Tibial artery (tissue), 4 donors: ENCODE measurements at places on chromosomes 7 and 10.

- H3K4me1 ChIP-seq: peaks cover 9% of the 10 kb centered on the region
- DNase-seq: no peak
- H3K36me3 ChIP-seq: peaks cover 4% of the 10 kb centered on the region
- no peak overlapping the region for H3K27ac ChIP-seq
- no peaks in the 10 kb centered on the region for H3K27me3 ChIP-seq
- H3K4me3 ChIP-seq: no peak overlapping the region
Measured at GRCh38 chr7:76354981-76355730, 3.6 kb downstream of the YWHAG start.

DNA sequence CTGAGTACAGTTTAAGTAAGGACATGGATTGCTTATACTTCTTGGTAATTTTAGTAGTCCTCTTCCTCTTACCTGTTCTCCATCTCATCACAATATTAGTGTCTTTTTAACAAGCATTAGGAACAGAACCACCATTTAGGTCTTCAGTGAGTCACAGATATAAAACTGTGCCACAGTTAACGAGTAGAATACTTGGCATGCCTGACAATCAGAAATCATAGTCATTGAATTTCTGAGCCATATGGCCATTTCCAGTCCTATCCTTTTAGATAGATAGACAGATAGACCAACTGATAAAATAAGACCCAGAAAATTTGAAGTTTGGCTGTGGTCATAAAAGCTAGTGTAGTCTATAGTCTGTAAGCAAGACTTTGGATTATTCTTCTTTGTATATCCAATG is 71.1 kb downstream of the GBF1 start:
- DNase-seq: no peak
- no peak overlapping the region for H3K4me3 ChIP-seq
- no peaks in the 10 kb centered on the region for H3K36me3 ChIP-seq

- no peak overlapping the region for H3K4me3 ChIP-seq
- H3K4me1 ChIP-seq: peaks cover 10% of the 10 kb centered on the region
- no peak overlapping the region for H3K27ac ChIP-seq
- H3K27me3 ChIP-seq: peaks cover 57% of the 10 kb centered on the region
- H3K36me3 ChIP-seq: no peaks in the 10 kb centered on the region
Measured at GRCh38 chr7:54545241-54545563, 3.0 kb downstream of the VSTM2A start.

DNA sequence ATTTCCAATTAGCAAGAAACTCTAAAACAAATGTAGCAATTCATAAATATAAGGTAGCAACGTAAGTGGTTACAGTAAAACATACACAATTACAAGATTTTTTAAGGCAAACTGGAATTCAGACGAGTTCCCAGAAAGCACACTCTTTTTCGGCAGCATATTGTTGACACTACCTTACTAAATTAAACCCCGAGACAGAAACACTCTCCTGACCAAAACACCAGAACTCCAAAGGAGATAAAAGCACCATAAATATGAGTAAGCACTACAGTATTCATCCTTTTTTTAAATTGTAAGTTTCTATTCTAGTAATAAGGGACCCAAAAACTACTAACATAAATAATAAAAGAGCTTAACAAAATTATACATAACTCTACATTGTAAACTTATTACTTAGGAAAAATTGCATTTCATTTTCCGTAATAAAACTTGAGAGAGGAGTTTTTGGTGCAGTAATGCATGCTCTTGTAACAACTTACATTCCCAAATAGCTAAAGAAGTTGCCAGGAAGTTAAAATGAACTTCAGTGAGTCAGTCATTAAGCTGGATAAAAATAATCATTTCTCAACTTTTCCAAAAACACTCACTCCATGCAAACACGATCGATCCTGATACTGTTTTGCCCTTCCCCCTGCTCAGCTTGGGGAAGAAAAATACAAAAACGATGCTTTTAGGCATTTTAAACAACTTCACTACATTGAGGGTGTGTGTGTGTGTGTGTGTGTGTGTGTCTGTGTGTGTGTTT is 2.0 kb downstream of the PIP4K2A start:
- H3K4me1 ChIP-seq: peaks cover 42% of the 10 kb centered on the region
- H3K27me3 ChIP-seq: no peaks in the 10 kb centered on the region
- peak overlapping the region; percentile 84 for H3K27ac ChIP-seq
- peak overlapping the region; percentile 97 for H3K4me3 ChIP-seq
- no peak for DNase-seq
- H3K36me3 ChIP-seq: no peaks in the 10 kb centered on the region

DNA sequence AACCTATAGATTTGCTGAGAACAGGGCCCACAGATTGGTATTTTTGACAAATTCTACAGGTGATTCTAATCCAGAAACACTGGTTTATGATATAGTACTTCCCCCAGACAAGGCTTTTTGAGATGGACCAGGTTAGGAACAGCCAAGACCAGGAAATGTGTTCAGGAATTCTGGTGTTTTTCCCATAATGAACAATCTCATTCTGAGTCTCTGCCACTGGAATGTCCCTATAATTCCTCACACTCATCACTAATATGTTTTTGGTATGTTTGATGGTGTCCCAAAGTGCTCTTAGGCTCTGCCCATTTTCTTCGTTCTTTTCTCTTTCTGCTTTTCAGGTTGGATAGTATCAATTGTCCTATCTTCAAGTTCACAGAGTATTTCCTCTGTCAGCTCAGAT is 107.2 kb upstream of the IGFBP3 start:
- H3K4me1 ChIP-seq: no peaks in the 10 kb centered on the region
- DNase-seq: no peak
- no peak overlapping the region for H3K27ac ChIP-seq
- H3K36me3 ChIP-seq: no peaks in the 10 kb centered on the region
- H3K27me3 ChIP-seq: no peaks in the 10 kb centered on the region

GRCh38 chr7:52863652-52864051 is 171.8 kb upstream of the POM121L12 start:
- H3K36me3 ChIP-seq: no peaks in the 10 kb centered on the region
- no peaks in the 10 kb centered on the region for H3K27me3 ChIP-seq
- no peaks in the 10 kb centered on the region for H3K4me1 ChIP-seq
- H3K4me3 ChIP-seq: no peak overlapping the region
- no peak for DNase-seq

GRCh38 chr7:149196151-149196704 is 882 bp downstream of the ZNF282 start:
- peak overlapping the region; percentile 87 for H3K27ac ChIP-seq
- no peak for DNase-seq
- peaks cover 33% of the 10 kb centered on the region for H3K36me3 ChIP-seq
- peaks cover 17% of the 10 kb centered on the region for H3K4me1 ChIP-seq

DNA sequence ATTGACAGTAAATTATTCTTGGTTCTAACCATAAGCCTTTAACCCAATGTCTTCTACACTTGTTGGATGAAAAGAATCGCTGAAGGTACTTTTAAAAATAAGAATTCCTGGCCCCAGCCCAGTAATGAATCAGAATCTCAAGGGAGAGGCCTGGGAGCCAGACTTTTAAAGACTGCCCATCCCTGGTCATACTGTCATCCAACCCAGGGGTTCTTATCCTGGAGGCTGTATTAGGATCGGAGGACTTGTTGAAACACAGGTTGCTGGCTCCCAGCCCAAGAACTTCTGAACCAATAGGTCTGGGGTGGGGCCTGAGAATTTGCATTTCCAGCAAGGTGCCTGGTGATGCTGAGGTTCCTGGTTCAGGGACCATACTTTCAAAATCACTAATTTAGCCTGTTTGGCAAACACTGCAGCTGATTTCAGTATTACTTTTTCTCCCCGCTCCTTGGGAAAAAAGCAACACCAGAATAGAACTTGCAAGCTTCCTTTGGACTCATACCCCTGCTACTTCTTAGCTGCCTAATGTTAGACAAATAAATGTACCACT is 79.5 kb upstream of the FAM133B start:
- no peak overlapping the region for H3K4me3 ChIP-seq
- no peaks in the 10 kb centered on the region for H3K36me3 ChIP-seq
- no peak for DNase-seq
- no peaks in the 10 kb centered on the region for H3K27me3 ChIP-seq
- H3K4me1 ChIP-seq: no peaks in the 10 kb centered on the region

GRCh38 chr10:1652151-1652550 is 85.2 kb downstream of the ADARB2 start:
- no peak for DNase-seq
- H3K4me3 ChIP-seq: no peak overlapping the region
- H3K4me1 ChIP-seq: no peaks in the 10 kb centered on the region
- H3K27ac ChIP-seq: no peak overlapping the region

DNA sequence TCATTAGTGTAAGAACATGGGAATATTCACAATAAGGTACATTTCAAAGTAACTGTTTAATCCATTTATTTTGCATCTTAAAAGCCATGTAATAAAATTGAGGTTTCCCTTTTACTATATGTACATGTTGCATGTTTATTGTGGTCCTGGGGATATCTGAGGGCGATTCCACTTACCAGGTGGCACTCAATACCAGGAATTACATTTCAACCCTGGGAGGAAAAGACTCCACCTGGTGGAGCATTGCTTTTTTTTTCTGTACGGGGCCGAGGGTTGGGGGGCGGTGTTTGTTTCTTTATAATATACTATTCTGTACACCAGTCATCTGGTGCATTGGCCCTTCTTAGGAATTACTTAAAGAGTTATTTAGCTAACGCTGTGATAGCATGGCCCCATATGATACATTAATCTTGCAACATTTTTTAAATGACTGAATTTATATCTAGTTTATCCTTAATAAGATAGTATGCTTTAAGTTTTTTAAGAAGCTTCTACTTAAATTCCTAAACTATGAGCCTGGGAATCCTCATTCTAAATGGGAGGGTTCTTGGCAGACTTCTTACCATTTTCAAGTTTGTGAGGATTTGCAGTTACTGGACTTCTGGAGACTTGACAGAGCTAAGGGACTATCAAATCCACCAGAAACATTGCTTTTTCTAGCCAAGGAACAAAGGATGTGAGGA is 7.2 kb upstream of the HGF start:
- no peaks in the 10 kb centered on the region for H3K4me1 ChIP-seq
- no peak overlapping the region for H3K27ac ChIP-seq
- no peak for DNase-seq
- H3K4me3 ChIP-seq: no peak overlapping the region

DNA sequence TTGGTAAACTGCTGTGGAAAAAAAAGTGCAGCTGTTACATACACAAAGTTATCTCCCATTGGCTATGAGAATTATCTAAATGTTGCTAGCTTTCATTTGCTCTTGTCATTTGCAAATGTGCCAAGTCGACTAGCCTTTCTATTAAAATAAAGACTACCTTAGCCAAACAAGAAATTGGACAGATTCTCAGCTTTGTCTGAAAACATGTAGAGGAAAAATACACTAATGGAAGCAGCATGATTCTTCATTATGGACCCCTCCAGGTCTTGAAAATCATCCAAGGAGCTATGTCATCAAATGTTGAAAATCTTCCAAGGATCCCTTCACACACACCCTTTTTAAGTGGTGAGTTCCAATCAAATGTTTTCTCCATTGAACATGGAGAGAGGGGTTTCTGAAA is 237.7 kb downstream of the ETV1 start:
- H3K27me3 ChIP-seq: no peaks in the 10 kb centered on the region
- no peak overlapping the region for H3K27ac ChIP-seq
- DNase-seq: no peak

DNA sequence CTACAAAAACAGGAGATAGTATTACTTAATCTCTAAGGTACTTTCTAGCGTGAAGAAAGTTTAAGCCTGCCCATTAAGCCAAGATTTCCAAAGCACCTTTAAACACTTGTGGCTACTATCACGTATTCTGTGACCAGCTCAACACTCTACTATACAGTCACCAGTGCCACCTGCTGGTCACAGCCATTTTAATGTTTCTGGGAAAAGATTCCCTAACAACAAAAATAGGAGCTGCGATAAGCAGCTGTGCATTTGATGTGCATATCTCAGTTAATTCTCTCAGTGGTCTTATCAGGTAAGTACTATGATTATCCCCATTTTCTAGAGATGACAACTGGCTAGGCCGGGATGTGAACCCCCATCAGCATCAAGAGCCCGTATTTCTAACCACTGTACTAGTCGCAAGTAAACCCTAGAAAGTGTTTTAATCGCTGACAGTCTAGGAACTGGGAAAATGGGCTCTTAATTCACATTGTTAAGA is 860 bp downstream of the SEC31B start:
- peak overlapping the region; percentile 54 for H3K4me3 ChIP-seq
- peak; percentile 69 for DNase-seq
- no peaks in the 10 kb centered on the region for H3K4me1 ChIP-seq
- H3K27ac ChIP-seq: no peak overlapping the region
- H3K36me3 ChIP-seq: peaks cover 12% of the 10 kb centered on the region
- H3K27me3 ChIP-seq: no peaks in the 10 kb centered on the region

GRCh38 chr7:95059842-95060313 is 152.5 kb downstream of the PPP1R9A start:
- DNase-seq: no peak
- H3K36me3 ChIP-seq: no peaks in the 10 kb centered on the region
- H3K4me1 ChIP-seq: no peaks in the 10 kb centered on the region
- no peak overlapping the region for H3K27ac ChIP-seq
- H3K4me3 ChIP-seq: no peak overlapping the region
- no peaks in the 10 kb centered on the region for H3K27me3 ChIP-seq

DNA sequence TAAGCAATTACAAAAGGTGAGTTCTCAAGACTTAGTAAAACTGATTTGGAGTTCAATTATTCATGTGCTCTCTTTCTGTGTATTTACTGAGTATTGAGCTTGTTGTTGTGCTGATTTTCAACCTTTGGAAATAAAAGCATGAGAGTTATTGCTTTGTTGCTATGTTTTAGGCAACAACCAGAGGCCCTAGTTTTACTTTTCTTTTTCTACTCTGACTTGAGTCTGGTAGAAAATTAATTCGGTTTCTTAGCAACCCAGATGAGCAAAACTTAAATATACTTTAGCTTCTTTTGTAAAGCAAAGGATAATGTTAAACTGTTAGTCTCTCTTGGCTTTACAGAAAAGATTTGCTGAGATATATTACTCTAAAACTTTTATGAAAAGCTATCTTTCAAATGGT is 66.4 kb upstream of the SCIN start:
- no peak for DNase-seq
- no peak overlapping the region for H3K4me3 ChIP-seq
- no peaks in the 10 kb centered on the region for H3K4me1 ChIP-seq
- no peak overlapping the region for H3K27ac ChIP-seq
- no peaks in the 10 kb centered on the region for H3K36me3 ChIP-seq

- H3K27ac ChIP-seq: no peak overlapping the region
- DNase-seq: no peak
- no peak overlapping the region for H3K4me3 ChIP-seq
- no peaks in the 10 kb centered on the region for H3K4me1 ChIP-seq
- H3K36me3 ChIP-seq: no peaks in the 10 kb centered on the region
Measured at GRCh38 chr7:25619381-25619780, 391.1 kb upstream of the NPVF start.
